Osteoblast (primary cell): ENCODE measurements at places on chromosomes 2 and 18. TPM values are rescaled to one million over a fixed set of nuclear protein-coding genes. Genes with fewer than 3 reads are reported as not detected.

Gene NPHP1
- total RNA-seq = 7.6 and 8.3 TPM in 2 replicates

Gene UGT1A1
- not detected in 2 replicates for total RNA-seq

Gene DSC2
- total RNA-seq = under 0.01 and 0.36 TPM in 2 replicates

Gene IL1B
- total RNA-seq = 0.36 TPM in 1 of 2 replicates, not detected in the other

Gene NOP58
- total RNA-seq = 40.1 and 41.3 TPM in 2 replicates

Gene PROKR1
- not detected in 2 replicates for total RNA-seq

Gene SERPINB8
- total RNA-seq = 30.4 and 31.8 TPM in 2 replicates

Gene MC2R
- total RNA-seq = not detected in 2 replicates

Gene RESP18
- not detected in 2 replicates for total RNA-seq

Gene HOXD1
- total RNA-seq = not detected in 2 replicates

Gene GALM
- total RNA-seq = 50.7 and 54.2 TPM in 2 replicates

DNA sequence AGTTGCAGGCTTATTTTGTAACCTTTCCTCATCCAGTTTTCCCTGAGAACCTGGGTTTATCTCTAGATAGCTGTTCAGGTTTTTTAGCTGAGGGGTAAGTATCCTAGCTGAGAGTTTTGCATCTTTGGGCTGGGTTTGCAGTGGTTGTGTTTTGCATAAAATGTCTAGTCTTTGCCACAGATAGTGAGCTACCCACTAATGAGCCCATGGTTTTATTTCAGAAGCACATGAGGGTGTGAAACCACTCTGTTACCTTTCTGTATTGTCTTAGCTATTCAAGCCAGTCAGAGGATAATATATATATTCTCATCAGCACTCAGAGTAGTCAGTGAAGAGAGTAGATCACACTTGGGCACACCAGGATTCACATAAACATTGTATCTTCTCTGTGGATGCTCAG, 24.6 kb upstream of the TXNDC2 start:
- no peaks in the 10 kb centered on the region for H3K27me3 ChIP-seq
- H3K4me1 ChIP-seq = no peaks in the 10 kb centered on the region
- H3K36me3 ChIP-seq = peaks cover 11% of the 10 kb centered on the region
- no peak for DNase-seq
- H3K4me3 ChIP-seq = no peak overlapping the region

DNA sequence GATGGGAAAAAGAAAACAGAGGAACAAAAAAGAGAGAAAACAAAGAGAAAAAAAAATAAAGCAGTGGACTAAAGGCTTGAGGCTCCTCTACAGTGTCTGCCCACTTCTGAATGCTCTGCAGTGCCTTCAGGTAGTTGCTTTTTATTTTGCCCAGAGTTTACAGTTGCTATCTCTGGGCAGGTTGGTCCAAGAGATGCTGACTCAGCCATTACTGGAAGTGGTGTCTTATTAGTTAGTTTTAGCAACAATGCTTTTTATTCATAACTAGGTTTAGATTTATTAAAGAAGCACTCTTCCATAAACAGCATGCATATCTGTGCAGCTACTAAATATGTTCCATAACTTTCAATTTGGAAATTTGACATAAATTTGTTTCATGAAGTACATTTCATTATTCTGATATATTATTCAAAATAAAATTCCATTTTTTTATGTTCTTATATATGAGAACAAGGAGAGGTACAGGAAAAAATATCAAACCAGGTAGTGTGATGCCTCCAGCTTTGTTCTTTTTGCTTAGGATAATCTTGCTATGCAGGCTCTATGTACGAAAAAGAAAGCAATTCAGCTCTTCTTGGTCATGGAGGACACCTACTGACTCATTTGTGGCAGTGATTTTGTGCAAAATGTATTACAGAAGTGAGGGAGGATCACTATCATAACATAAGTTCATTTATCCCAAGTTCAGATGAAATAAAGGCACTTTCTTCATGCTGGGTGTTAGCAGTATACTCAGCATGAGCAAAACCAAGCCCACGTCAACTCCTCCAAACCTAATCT, 69.5 kb downstream of the RPIA start:
- no peak overlapping the region for H3K27ac ChIP-seq
- no peaks in the 10 kb centered on the region for H3K4me1 ChIP-seq
- H3K4me3 ChIP-seq = no peak overlapping the region
- DNase-seq = no peak
- peaks cover 10% of the 10 kb centered on the region for H3K27me3 ChIP-seq
- no peaks in the 10 kb centered on the region for H3K36me3 ChIP-seq

GRCh38 chr2:25374827-25375226, 33.1 kb upstream of the DNMT3A start:
- H3K36me3 ChIP-seq = no peaks in the 10 kb centered on the region
- no peak overlapping the region for H3K4me3 ChIP-seq
- no peaks in the 10 kb centered on the region for H3K27me3 ChIP-seq
- DNase-seq = no peak

DNA sequence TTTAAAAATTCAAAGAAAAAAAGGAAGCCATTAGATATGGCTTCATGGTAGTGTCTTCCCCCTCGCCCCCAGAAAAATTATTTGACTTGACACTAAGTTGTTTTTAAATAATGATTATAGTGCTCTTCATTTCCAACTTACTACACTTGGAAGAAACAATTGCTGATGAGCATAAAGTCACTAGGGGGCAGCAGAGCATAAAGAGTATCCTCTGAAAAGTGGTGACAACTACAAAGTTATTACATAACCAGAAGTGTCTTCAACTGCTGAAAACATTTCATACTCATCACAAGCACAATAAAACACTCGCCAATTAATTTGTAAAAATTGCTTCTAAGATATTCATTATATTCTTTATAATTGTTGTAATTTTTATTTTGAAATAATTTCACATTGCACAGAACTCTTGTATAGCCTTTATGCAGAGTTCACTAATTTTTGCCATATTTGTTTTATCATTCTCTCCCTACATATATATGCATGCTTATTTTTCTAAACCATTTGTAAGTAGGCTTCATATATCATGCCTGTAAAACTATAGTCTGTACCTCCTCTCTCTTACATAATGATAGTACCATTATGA, 54.9 kb downstream of the EXOC6B start:
- no peaks in the 10 kb centered on the region for H3K36me3 ChIP-seq
- H3K27me3 ChIP-seq = no peaks in the 10 kb centered on the region
- H3K27ac ChIP-seq = no peak overlapping the region

DNA sequence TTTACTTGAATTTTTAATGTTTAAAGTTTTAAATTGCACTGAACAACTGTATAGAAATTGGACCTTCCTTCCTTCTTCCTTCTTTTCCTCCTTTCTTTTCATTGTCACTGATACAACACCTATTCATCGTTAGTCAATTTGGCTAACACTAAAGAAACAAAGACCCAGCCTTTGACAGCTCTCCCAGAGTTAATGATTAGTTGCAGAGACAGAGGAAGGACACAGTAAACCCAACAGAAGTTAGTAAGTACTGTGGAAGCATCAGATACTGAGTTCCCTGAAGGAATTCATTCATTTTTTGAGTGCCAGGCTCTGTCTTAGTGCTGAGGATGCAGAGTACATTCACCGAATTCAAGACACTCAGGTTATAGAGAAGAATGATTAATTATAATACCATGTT, 77.9 kb upstream of the RAB27B start:
- H3K4me3 ChIP-seq = no peak overlapping the region
- no peak overlapping the region for H3K27ac ChIP-seq
- no peaks in the 10 kb centered on the region for H3K4me1 ChIP-seq
- H3K27me3 ChIP-seq = no peaks in the 10 kb centered on the region
- DNase-seq = no peak

GRCh38 chr2:43214253-43214652, 12.2 kb downstream of the ZFP36L2 start:
- H3K36me3 ChIP-seq = no peaks in the 10 kb centered on the region
- H3K27ac ChIP-seq = no peak overlapping the region
- no peak overlapping the region for H3K4me3 ChIP-seq
- peaks cover 24% of the 10 kb centered on the region for H3K4me1 ChIP-seq
- peak; percentile 36 for DNase-seq
- H3K27me3 ChIP-seq = no peaks in the 10 kb centered on the region

DNA sequence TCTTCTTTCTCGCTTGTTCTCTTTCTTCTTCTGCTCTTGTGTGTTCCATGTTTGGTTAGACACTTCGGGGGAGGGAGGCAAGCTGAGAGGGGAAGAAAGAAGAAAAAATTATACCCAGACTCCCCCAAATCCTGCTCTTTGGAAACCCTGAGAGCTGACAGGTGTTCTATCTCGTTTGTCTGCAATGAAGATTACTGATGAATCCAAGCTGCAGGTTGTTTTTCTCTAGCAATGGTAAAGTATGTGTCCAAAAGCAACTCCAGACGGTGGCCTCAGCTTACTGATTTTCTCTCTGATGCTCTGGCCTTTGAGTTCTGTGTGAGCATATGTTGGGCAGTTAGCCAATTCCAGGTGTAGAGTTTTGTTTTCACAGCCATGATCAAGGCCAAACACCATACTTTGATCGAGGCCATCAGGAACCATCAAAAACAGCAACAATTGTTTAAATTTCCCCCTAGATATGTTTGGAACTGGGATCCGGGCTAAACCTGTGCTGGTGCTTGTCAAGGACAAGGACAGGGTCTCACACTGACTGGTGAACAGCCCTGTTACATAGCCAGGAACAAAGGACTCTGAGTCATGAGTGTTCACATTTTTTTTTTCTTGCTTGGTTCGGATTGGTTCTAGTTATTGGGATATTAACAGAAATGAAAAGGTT, 142.0 kb downstream of the PRKCE start:
- H3K27me3 ChIP-seq = no peaks in the 10 kb centered on the region
- H3K4me3 ChIP-seq = no peak overlapping the region
- H3K27ac ChIP-seq = no peak overlapping the region
- H3K36me3 ChIP-seq = no peaks in the 10 kb centered on the region

DNA sequence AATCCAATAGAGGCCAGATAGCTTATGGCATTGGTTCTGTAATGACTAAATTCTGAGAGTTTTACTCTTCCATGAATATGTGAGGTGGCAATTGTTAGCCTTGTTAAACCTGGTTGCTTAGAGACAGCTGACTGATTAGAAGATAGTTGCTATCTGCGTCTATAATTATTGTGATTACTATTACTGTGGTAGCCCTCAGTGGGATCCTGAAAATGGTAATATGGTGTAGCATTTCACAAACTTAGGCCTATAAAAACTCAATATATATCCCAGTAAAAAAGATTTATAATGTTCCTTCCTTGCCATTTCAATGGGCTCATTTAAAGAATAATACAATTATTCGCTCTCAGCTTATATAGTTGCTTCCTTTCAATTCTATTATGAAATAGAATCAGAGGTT, 405.8 kb upstream of the CDH2 start:
- peaks cover 10% of the 10 kb centered on the region for H3K4me1 ChIP-seq
- H3K4me3 ChIP-seq = no peak overlapping the region
- H3K27ac ChIP-seq = no peak overlapping the region

GRCh38 chr2:24917086-24917485, 3.0 kb downstream of the ADCY3 start:
- H3K27ac ChIP-seq = no peak overlapping the region
- H3K36me3 ChIP-seq = no peaks in the 10 kb centered on the region
- peaks cover 23% of the 10 kb centered on the region for H3K4me1 ChIP-seq
- peak; percentile 97 for DNase-seq

DNA sequence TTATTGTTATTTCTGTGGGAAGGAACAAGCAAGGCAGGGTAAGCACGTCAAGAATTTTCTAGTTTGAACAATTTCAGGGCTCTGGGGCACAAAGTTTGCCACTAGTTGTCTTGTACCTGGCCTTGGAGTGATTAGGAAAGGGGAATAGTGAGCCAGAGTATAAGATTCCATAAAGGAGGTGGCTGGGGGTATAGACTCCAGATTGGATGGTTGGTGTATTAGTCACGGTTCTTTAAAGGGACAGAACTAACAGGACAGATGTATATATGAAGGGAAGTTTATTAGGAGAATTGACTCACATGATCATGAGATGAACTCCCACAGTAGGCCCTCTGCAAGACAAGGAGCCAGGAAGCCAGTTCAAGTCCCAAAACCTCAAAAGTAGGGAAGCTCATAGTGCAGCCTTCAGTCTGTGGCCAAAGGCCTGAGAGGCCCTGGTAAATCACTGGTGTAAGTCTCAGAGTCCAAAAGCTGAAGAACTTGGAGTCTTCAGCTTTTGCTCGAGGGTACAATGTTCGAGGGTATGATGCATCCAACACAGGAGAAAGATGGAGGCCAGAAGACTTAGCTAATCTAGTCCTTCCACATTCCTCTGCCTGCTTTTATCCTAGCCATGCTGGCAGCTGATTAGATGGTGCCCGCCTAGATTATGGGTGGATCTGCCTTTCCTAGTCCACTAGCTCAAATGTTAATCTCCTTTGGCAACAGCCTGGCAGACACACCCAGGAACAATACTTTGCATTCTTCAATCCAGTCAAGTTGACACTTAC, 31.5 kb upstream of the PTPRM start:
- no peak overlapping the region for H3K27ac ChIP-seq
- no peaks in the 10 kb centered on the region for H3K4me1 ChIP-seq
- H3K36me3 ChIP-seq = no peaks in the 10 kb centered on the region
- DNase-seq = no peak
- peaks cover 2% of the 10 kb centered on the region for H3K27me3 ChIP-seq

GRCh38 chr2:174951745-174952144, 53.4 kb downstream of the CHN1 start:
- H3K27me3 ChIP-seq = no peaks in the 10 kb centered on the region
- H3K27ac ChIP-seq = no peak overlapping the region
- DNase-seq = peak; percentile 4

DNA sequence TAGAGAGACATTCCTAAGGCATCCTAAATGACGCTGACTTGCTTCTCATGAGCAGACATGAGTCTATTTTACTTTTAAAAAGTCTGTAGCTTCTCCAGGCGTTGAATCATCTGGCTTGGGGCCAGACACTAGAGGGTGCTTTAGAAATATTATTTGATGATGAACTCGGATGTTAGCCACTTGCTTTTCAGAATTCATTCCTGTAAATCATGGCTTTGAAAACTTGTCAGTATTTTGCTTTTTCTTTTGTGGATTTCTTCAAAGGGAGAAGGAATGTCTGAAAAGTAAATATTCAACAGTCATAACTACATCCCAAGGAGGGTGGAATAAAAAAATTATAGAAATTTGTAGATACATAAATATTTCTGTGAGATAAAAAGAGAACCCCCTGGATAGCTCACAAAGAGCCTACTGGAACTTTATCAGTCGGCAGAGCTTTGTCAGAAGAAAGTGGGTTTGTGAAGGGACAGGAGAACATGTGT, 370.8 kb downstream of the OSR1 start:
- H3K27me3 ChIP-seq = no peaks in the 10 kb centered on the region
- no peak overlapping the region for H3K4me3 ChIP-seq
- no peak for DNase-seq
- H3K4me1 ChIP-seq = peaks cover 49% of the 10 kb centered on the region
- H3K36me3 ChIP-seq = no peaks in the 10 kb centered on the region
- peak overlapping the region; percentile 85 for H3K27ac ChIP-seq

GRCh38 chr2:46421361-46421760, 58.0 kb upstream of the TMEM247 start:
- no peaks in the 10 kb centered on the region for H3K4me1 ChIP-seq
- no peak overlapping the region for H3K4me3 ChIP-seq
- no peak for DNase-seq
- H3K36me3 ChIP-seq = no peaks in the 10 kb centered on the region

DNA sequence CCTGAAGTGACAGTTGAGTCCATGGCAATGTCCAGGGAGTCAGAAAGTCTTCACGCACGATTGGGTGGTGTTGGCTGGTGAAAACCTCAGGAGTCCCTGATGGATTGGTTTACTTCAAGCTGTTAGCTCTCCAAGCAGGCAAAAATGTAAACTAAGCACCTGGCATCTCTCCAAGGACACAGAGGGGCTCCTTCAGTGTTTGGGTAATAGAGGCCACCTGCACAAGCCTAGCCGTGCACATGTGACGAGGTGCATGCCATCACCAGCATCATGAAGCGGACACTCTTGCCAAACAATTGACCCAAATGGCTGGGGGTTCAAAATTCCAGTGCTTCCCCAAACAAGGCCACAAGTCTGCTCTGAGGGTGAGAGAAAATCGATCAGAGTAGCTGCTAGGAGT, 104.7 kb upstream of the CD302 start:
- no peak overlapping the region for H3K27ac ChIP-seq
- H3K4me1 ChIP-seq = no peaks in the 10 kb centered on the region
- no peak for DNase-seq
- peaks cover 44% of the 10 kb centered on the region for H3K27me3 ChIP-seq
- no peaks in the 10 kb centered on the region for H3K36me3 ChIP-seq
- no peak overlapping the region for H3K4me3 ChIP-seq
